ENCODE measurements at places on chromosomes 4 and X.

- no peaks in the 10 kb centered on the region for H3K27me3 ChIP-seq
- no peak overlapping the region for H3K4me3 ChIP-seq
- no peak overlapping the region for H3K27ac ChIP-seq
Observed at GRCh38 chr4:41579526-41579925, 41.6 kb downstream of the LIMCH1 start.

- H3K27me3 ChIP-seq = no peaks in the 10 kb centered on the region
- H3K4me1 ChIP-seq = no peaks in the 10 kb centered on the region
- H3K36me3 ChIP-seq = no peaks in the 10 kb centered on the region
- DNase-seq = no peak
Observed at GRCh38 chr4:188620608-188621007, 481.4 kb downstream of the TRIML1 start.

- no peaks in the 10 kb centered on the region for H3K27me3 ChIP-seq
- peaks cover 43% of the 10 kb centered on the region for H3K4me1 ChIP-seq
Observed at GRCh38 chr4:146182443-146182842, 6.9 kb downstream of the LSM6 start.

GRCh38 chr4:118767109-118767508 lies 68.8 kb downstream of the SEC24D start:
- peak overlapping the region; percentile 89 for H3K27ac ChIP-seq
- peaks cover 73% of the 10 kb centered on the region for H3K4me1 ChIP-seq
- no peaks in the 10 kb centered on the region for H3K27me3 ChIP-seq
- H3K4me3 ChIP-seq = no peak overlapping the region

DNA sequence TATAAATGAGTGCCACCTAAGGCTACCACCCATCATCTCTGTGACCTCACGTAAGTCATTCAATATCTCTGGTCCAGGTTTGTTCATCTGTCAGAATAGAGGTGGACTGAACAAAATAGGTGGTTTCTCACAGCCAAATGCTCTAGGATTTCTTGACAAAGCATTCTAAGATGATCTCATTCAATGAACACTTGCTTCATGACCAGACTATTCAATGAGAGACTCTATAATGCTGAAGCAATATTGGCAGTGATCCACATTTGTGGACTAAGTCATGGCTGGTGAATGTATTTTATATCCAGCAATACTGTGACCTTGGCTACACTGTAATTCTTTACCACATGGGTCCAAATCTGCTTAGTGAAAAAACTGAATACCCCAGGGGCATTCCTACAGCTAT lies 37.9 kb downstream of the LDB2 start:
- no peaks in the 10 kb centered on the region for H3K36me3 ChIP-seq
- H3K27me3 ChIP-seq = no peaks in the 10 kb centered on the region
- no peak overlapping the region for H3K27ac ChIP-seq
- peaks cover 8% of the 10 kb centered on the region for H3K4me1 ChIP-seq
- no peak overlapping the region for H3K4me3 ChIP-seq

DNA sequence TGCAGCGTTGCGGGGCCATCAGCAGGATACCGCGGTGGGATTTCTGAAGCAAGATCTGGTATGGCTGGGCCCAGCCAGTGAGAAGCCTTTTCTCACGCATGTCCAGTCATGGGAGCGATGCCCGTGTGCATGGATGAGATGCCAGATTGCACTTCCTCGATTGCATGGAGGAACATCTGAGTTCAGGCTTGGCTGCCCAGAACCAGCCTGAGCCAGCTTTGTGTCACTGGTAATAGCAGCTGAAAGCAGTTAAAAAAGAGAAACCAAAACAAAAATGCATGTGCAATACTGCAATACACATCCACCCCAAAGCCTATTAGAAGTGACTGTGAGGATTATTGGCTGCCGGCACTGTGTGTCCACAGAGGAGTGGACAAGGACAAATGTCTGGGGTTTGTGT lies 59.3 kb downstream of the PSAPL1 start:
- no peaks in the 10 kb centered on the region for H3K36me3 ChIP-seq
- H3K4me3 ChIP-seq = no peak overlapping the region
- H3K27me3 ChIP-seq = no peaks in the 10 kb centered on the region
- H3K4me1 ChIP-seq = peaks cover 15% of the 10 kb centered on the region
- H3K27ac ChIP-seq = peak overlapping the region; percentile 6
- no peak for DNase-seq

DNA sequence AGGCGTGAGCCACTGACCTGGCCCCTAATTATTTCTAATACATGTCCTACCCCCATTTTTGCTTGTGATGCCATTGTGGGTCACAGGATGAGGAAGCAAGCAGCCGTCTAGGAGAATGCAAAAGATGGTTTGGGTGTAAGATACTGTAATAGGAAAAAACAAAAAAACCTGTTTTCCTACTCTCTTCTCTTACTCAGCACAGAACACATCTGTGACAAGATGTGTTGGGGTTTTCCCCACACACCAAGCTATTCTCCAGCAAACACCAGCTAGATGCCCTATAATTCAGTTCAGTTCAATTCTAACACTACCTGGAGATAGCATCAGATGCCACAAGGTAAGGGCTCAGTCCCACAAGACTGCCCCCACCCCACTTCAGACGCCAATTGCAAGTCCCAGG lies 15.3 kb upstream of the HPRT1 start:
- no peak for DNase-seq
- H3K27ac ChIP-seq = no peak overlapping the region
- no peaks in the 10 kb centered on the region for H3K27me3 ChIP-seq
- H3K4me1 ChIP-seq = no peaks in the 10 kb centered on the region

DNA sequence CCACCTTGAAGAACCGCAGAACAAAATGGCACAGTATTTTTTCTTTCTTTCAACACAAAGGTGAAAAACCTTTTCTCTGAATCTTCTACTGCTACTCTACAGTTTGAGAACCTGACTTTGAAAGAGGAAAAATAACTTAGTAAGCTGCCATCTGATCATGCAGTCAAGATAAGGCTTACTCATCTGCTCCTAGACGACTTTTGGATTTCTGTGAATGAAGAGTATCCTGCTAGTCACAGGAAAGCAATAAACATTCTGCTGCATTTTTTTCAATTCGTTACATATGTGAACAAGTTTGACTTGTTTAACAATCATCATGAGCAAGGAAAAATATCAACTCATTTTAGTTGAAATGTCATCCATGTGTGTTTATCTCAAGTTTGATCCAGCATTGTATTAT lies 25.2 kb downstream of the TIGD2 start:
- DNase-seq = no peak
- no peak overlapping the region for H3K27ac ChIP-seq
- no peaks in the 10 kb centered on the region for H3K4me1 ChIP-seq
- H3K36me3 ChIP-seq = no peaks in the 10 kb centered on the region
- H3K4me3 ChIP-seq = no peak overlapping the region

- no peak for DNase-seq
- no peaks in the 10 kb centered on the region for H3K36me3 ChIP-seq
- H3K27ac ChIP-seq = no peak overlapping the region
Observed at GRCh38 chrX:110167952-110168451, 149.9 kb downstream of the AMMECR1 start.

DNA sequence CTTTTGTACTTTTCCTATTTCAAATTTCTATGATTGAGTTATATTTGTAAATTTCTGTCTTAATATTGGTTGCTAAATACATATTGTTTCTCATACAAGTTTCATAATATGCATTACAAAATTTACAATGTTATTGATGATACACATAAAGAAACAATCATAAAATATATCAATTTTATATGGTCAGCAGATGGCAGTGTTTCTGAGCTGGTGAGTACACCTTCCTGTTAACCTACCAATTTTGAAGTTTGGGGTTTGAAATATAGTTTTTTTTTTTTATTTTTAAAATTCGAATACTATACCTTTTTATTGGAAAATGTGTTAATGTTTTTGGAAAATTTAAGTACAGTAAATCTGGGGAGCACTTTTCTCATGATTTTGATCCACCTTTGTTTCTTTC lies 1953.1 kb upstream of the ADGRL3 start:
- DNase-seq = no peak
- no peaks in the 10 kb centered on the region for H3K36me3 ChIP-seq
- H3K4me3 ChIP-seq = no peak overlapping the region

- no peaks in the 10 kb centered on the region for H3K36me3 ChIP-seq
- no peak for DNase-seq
- H3K27ac ChIP-seq = no peak overlapping the region
- no peak overlapping the region for H3K4me3 ChIP-seq
Observed at GRCh38 chr4:69030326-69030725, 65.9 kb upstream of the UGT2B7 start.

- DNase-seq = no peak
- no peaks in the 10 kb centered on the region for H3K36me3 ChIP-seq
- H3K4me1 ChIP-seq = no peaks in the 10 kb centered on the region
- H3K4me3 ChIP-seq = no peak overlapping the region
Observed at GRCh38 chrX:148310426-148311165, 189.8 kb upstream of the AFF2 start.

- no peak for DNase-seq
- H3K4me3 ChIP-seq = no peak overlapping the region
- H3K4me1 ChIP-seq = no peaks in the 10 kb centered on the region
- no peaks in the 10 kb centered on the region for H3K27me3 ChIP-seq
- no peaks in the 10 kb centered on the region for H3K36me3 ChIP-seq
- no peak overlapping the region for H3K27ac ChIP-seq
Observed at GRCh38 chr4:119774840-119775239, 146.2 kb upstream of the PDE5A start.

- no peaks in the 10 kb centered on the region for H3K36me3 ChIP-seq
- no peaks in the 10 kb centered on the region for H3K27me3 ChIP-seq
- no peak overlapping the region for H3K27ac ChIP-seq
- H3K4me3 ChIP-seq = no peak overlapping the region
- no peak for DNase-seq
- no peaks in the 10 kb centered on the region for H3K4me1 ChIP-seq
Observed at GRCh38 chr4:158285429-158286216, 75.3 kb downstream of the TMEM144 start.

DNA sequence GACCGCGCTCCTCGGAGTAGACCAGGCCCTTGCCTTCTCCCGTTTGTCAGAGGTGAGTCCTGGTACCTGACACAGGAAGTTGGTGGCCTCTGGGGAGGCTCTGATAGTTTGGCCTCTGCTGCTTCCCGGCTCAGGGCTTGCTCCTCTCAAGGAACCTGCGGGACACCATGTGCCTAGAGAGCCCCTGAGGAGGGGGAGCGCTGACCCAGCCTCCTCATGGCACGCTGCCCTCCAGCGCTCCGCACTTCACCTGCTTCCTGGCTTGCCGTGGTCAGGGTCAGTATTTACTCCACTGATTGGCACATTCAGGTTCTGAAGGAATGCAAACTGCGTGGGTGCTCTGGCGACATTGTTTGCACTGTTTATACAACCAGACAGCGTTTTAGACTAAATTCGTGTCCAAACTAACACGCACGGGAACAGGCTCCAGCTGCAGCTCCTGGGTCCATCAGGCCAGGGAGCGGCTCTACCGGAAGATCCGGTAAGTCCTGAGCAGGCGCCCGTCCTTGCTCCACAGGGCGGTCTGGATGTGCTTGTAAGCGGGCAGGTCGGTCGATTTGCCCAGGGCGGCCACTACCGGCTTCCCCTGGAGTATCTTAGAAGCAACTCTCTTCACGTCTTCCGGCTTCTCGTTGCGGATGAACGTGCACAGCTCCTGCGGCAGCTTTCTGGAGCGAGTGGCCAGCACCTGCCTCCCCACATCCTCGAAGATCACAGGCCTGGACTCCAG lies 121.6 kb upstream of the GRID2 start:
- H3K27ac ChIP-seq = no peak overlapping the region
- H3K27me3 ChIP-seq = no peaks in the 10 kb centered on the region
- no peaks in the 10 kb centered on the region for H3K4me1 ChIP-seq
- no peaks in the 10 kb centered on the region for H3K36me3 ChIP-seq

DNA sequence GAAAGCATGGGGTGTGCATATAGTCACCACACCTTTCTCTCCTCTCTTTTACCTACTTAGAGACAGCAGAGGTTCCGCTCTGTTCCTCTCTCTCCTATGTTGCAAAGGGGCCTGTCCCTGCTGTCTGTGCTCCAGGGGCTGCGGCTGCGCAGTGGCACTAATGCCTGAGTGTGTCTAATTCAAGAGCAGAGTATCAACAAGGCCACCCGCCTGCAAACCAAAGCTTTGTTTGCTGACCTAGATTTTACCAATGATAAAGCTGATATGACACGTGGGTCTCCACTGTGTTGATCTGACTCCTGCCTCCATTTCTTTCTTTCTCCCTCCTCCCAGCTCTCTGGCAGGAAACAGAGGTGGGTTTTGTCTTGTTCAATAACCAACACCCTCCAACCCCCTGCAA lies 74.9 kb downstream of the NSG1 start:
- H3K36me3 ChIP-seq = no peaks in the 10 kb centered on the region
- no peaks in the 10 kb centered on the region for H3K27me3 ChIP-seq
- no peak overlapping the region for H3K27ac ChIP-seq
- no peak overlapping the region for H3K4me3 ChIP-seq

All from vagina (tissue), 2 donors.